Activated T-cell treated with anti-CD3 and anti-CD28 coated beads, Interleukin-2, amount 50 U/mL, for 24 hours (primary cell): ENCODE measurements at places on chromosomes 2 and 18.

DNA sequence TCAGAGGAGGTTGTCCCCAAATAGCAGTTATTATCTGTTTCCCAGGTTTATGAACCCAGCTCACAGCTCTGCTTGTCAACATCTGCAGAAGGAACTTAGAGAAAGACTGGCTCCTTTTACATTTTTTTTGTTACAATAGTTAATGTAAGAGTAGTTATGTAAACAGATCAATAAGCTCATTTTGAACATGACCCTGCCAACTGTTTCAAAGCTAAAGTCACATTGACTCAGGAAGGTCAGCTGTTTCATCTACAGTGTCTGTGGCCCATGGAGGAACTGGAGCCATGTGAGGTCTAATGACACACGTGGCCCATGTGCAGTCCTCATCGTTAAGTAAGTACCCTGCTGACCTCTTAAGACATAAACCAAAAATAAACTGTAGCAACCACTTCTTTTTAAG, 97.1 kb downstream of the SH3RF3 start:
- DNase-seq = no peak

DNA sequence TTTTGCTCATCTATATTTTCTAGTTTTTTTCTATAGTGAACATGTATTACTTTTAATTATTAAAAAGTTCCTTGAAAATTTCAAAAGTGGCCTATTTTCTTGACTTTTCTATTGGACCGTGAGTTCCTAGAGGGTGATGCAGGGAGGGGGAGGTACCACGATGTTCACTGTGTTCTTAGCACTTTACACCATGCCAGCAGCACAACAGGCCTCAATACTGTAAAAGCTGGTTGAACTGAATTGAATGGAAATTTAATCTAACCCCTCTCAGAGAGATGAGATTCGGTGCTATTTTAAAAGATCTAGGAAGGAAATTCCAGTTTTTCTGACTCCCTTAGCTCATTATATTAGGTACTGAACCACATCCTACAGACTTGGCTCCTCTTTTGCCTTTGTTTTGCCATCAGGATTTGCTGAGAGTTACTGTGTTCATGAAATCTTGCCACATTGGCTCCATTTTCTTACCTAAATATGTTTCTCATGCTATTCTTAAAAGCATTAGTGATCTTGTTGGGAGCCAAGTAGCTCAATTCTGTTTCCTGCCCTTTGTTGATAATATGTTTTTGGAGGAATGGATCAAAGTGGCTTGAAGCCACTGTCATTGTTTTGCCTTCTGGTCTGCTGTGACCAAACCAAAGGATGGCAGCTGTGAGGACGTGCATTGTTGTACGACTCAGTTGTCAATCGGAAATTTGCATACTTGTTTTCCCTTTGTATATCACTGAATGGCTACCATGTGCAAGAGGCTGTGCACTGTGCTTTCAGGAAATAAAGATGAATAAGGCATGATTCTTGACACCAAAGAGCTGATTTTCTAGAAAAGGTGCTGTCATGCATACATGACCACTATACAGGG, 25.3 kb downstream of the MYO1B start:
- DNase-seq = no peak

DNA sequence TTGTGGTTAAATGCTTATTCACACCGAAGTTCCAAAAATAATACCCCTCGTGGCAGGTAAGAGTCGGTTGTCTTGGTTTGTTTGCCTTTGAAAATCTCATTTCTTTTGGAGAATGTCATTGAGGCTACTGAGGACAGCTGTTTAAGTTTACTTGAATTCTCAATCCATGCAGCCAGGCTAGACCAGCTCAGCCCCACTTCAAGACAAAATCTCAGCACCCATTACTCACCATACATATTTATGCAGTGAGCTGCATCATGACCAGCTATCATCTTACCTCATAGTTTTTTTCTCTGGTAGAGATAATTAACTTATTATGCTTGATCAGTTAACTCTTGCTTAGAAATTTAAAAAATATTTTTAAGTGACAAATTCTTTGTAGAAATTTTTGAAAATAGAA, 115.9 kb downstream of the HAUS1 start:
- no peak for DNase-seq

- DNase-seq = peak; percentile 68
Measured at GRCh38 chr2:205682239-205682970, at the start of gene NRP2. Gene NRP2, plus strand, starts transcription at chr2:205682501. Its CDS starts 790 bp downstream, at chr2:205683291.

- no peak for DNase-seq
Measured at GRCh38 chr18:56748698-56749268, 97.6 kb downstream of the WDR7 start.

- DNase-seq = no peak
Measured at GRCh38 chr2:53257287-53257686, 510.3 kb upstream of the CHAC2 start.

GRCh38 chr2:162821176-162821575, 17.4 kb downstream of the KCNH7 start:
- no peak for DNase-seq

DNA sequence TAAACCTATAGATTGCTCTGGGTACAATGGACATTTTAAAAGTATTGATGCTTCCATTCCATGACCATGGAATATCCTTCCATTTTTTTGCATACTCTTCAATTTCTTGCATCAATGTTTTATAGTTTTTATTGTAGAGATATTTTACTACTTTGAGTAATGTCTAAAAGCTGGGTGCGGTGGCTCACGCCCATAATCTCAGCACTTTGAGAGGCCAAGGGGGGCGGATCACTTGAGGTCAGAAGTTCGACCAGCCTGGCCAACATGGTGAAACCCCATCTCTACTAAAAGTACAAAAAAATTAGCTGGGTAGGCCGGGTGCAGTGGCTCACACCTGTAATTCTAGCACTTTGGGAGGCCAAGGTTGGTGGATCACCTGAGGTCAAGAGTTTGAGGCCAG, 88.5 kb downstream of the TLK1 start:
- DNase-seq = no peak

GRCh38 chr18:57276829-57277228, 75.5 kb upstream of the ST8SIA3 start:
- DNase-seq = no peak

- no peak for DNase-seq
Measured at GRCh38 chr18:55432307-55433040, 155.5 kb downstream of the TCF4 start.

DNA sequence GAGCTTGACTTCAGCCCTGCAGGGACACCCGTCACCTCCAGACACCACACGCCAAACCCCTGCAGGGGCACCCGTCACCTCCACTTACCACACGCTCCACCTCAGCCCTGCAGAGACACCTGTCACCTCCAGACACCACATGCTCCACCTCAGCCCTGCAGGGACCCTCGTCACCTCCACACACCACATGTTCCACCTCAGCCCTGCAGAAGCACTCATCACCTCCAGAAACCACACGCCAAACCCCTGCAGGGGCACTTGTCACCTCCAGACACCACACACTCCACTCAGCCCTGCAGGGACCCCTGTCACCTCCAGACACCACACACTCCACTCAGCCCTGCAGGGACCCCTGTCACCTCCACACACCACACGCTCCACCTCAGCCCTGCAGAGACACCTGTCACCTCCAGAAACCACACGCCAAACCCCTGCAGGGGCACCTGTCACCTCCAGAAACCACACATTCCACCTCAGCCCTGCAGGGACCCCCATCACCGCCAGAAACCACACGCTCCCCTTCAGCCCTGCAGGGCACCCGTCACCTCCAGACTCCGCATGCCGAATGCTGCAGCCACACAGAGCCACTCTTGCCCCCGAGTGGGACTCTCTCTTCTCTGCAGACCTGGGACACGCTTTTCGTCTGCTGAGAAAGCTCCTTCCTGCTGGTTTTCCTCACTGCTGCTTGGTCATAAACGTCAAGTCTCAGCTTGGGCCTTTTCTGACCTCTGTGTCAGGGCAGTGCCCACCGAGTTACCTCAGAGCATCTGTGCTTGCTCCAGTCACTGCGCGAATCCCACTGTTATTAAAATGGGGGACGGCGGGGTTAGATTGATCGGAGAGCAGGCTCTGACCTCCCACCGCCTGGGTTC, 77.5 kb upstream of the SALL3 start:
- DNase-seq = no peak

DNA sequence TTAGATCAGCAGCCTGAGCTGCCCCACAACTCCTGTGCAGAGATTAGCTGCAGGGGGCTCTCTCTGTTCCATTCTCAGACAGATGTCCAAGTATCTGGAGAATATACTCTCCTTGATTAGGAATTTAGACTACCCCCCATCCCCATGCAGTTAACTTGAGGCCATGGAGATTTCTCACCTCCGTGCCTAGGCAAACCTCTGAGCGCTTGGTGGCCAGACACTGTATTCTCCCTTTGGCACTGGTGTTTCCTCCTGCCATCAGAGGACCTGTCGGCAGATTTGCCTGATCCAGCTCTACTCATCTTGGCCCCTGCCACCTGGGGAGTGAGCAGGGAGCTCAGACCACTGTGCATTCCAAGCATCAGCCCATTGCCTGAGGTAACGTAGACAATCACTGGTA, 48.3 kb downstream of the ZNF804A start:
- no peak for DNase-seq

GRCh38 chr2:210584834-210585233, 28.4 kb downstream of the CPS1 start:
- DNase-seq = no peak

- peak; percentile 16 for DNase-seq
Measured at GRCh38 chr18:76444446-76445105, 50.5 kb downstream of the ZNF516 start.

GRCh38 chr2:240302933-240303595, 132.4 kb upstream of the GPC1 start:
- no peak for DNase-seq

DNA sequence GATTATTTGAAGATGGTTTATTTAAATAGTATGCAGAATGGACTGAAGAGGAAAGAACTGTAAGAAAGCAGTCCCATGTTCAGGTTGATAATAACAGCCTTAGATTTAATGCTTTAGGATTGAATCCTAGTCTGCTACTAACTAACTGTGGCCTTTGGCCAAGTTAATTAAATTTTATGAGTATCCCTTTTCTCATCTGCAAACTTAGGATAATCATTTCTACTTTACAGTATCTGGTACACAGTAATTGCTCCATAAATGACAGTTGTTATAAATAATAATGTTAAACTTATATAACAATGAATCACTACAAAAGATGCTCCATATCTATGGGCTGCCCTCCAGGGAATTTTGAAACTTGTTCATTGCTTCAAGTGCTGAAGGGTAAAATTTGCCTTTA, 41.0 kb downstream of the FAP start:
- DNase-seq = no peak

DNA sequence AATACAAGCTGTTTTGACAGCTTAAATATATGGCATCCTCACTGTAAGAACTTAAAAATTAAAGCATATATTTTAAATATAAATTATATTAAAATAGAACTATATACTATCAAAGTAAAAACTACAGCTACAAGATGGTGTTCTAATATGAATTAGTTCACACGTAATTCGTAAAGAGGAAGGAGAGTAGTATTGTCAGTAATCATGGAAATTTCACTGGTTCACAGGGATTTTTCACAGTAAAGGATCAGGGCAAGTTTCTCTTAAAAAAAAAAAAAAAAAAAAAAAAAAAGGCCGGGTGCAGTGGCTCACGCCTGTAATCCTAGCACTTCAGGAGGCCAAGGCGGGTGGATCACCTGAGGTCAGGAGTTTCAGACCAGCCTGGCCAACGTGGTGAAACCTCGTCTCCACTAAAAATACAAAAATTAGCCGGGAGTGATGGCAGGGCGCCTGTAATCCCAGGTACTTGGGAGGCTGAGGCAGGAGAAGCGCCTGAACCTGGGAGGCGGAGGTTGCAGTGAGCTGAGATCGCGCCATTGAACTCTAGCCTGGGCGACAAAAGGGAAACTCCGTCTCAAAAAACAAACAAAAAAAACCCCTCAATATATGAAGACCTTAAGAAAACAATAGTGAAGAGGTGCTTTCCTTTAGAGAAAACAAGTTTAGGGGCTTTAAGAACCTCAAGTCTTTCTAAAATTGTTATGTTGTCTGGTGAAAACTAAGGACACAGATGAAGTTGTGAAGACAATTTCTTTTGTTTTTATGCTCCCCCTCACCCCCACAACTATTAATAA, 32.5 kb downstream of the PNO1 start:
- no peak for DNase-seq

DNA sequence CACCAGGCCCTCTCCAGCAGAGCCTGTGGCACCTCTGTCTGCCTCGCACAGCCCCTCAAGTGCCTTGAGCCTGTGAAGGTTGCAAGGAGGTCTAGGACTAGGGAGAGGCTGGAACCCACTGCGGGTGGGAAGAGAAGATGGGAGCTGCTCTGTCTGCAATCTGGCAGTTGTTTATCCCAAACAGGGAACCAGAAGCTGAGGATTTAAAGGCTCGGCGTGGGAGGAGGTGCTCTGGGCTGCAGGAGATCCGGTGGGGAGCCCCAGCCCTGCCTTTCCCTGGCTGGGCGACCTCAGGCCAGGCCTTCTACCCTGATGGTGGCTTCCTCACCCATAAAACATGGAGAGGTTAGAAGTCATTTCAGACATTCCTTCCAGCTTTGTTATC, 174.1 kb downstream of the SMAD7 start:
- DNase-seq = no peak

DNA sequence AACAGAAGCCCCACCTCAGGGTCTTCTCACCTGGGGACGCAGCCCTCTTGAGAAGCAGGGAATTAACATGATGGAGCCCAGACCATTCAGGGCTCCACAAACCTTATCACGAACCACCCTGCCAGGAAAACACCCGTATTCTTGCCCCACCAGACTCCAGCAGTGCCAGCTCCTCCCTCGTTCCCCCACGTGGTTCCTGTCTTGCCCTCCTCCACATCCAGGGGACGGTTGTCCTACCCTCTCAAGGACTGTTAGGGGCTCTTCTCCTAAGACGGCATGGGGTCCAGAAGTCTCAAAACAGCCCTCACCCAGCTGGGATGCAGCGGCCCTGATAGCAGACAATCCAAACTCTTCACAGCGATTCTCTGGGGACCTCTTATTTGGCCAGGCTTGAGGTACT, 372.2 kb upstream of the HS6ST1 start:
- DNase-seq = no peak

DNA sequence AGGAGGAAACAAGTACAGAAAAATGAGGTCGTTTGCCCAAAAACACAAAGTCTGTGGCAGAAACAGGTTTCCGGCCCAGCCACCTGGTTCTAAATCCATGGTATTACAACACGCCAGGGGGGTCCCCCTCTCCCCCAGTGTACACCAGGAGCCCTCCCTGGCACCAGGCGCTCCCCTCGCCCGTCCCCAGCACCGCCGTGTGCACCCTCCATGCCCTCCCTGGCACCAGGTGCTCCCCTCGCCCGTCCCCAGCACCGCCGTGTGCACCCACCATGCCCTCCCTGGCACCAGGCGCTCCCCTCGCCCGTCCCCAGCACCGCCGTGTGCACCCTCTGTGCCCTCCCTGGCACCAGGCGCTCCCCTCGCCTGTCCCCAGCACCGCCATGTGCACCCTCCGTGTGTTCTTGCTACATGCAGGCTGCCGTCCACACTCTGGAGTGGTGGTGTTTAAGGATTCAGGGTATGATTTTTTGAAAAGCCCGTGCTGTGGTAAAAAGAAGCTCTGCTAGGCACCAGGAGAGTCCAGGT, 59.8 kb upstream of the NFATC1 start:
- no peak for DNase-seq

- DNase-seq = no peak
Measured at GRCh38 chr2:223418604-223419199, 183.5 kb downstream of the SCG2 start.

- DNase-seq = no peak
Measured at GRCh38 chr2:142989273-142990204, 112.1 kb downstream of the KYNU start.
